ENCODE measurements at places on chromosomes 4 and X. TPM values are rescaled to one million over a fixed set of nuclear protein-coding genes. Genes with fewer than 3 reads are reported as not detected.
A peak's percentile ranks its signal among the peaks of the same experiment; 100 is the strongest.

GRCh38 chr4:140790171-140790570 lies 34.0 kb upstream of the TBC1D9 start:
- DNase-seq, result no peak

DNA sequence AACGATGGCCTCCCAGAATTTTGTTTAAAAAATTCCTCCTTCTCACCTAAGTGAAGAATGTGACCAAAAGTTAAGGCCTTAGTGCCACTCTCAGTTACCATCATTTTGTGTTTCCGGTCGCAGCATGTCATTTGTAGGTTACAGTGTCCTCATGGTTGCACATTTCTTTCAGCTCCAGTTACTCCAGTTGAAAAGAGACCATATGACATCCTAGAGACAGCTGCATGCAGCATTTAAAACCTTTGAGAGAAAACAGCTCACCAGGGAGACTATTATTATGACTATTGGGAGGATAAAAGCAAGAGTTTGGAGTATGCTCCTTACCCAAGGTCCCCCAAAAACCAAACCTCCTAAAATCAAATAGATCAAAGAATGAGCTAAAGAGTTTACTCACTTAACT lies 45.8 kb downstream of the MGARP start:
- DNase-seq, result no peak

DNA sequence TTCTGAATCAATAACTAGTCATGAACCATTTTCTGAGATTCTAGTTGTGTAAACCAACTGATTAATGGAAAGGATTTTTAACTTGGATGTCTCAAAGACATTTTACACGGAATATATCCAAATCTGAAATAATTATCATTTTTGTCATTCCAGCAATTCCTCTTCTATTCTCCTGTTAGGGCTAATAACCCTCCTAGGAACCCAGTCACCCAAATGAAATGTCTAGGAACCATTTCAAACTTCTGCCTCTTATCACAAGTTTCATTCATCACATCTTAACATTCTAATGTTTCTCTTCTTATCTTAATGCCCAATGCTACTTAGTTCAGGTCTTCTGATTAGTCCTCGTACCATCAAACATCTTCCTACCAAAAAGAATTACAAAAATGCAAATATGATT lies 639.8 kb downstream of the DMD start:
- no peak for DNase-seq

DNA sequence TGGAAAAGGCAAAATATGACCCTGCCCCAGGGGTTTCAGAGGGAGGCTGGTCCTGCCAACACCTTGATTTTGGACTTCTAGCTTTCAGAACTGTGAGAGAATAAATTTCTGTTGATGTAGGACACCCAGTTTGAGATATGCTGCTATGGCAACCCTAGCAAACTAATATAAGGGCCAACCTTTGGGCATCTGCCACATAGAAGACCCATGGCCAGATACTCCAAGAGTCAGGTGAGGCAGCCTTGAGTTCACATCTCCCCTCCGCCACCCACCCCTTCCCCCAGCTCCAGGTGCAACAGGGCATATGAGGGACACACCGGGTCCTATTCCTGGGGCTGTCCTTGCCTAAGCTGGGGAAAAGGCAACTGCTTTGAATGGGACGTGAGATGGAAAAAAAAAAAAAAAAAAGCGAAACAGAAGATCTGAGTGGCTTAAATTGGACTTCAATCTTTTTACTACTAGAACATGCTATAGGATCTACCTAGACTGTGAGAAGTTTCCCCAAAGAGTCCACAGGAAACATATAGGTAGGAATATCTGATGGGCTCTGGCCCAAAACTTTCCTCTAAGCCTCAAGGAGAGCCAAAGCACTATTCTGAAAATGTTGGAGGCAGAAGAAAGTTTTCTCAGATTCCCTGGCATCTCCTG lies 56.5 kb upstream of the PROM1 start:
- DNase-seq, result no peak

GRCh38 chr4:73213916-73214653 lies 44.5 kb downstream of the ANKRD17 start:
- DNase-seq, result peak; percentile 39

GRCh38 chrX:85698921-85699320 lies 319.5 kb upstream of the POF1B start:
- no peak for DNase-seq

DNA sequence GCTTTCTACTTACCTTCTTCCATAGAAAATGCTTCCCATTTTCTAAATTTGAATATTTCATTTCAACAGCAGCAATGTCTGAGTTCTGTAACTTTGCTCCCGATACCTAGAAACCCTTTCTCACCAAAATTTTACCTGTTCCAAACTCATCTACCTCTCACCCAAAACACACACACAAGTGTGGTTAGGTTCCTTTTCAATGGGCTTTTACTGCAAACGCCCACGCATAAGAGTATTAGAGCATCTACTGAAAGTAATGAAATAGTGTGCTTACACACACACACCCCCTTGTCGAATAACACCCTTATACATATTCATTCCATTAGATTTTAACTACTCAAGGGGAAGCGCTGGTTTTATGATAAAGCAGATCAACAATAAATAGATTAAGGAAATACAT lies 610.3 kb upstream of the AADAT start:
- no peak for DNase-seq

DNA sequence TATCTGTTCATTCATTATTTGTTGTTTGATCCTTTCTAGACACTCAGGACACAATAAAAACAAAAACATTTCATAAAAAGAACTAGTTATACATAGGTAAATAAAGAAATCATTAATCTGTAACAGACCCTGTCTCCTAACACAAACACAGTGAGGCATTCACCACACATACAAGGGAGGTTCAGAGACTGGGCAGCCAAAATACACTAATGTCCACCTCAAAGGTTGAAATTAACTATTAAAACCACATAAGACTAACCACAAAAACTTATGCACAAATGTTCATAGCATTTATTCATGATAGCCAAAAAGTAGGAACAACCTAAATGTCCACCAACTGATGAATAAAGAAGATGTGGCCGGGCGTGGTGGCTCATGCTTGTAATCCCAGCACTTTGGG lies 7.8 kb downstream of the PAPSS1 start:
- no peak for DNase-seq

DNA sequence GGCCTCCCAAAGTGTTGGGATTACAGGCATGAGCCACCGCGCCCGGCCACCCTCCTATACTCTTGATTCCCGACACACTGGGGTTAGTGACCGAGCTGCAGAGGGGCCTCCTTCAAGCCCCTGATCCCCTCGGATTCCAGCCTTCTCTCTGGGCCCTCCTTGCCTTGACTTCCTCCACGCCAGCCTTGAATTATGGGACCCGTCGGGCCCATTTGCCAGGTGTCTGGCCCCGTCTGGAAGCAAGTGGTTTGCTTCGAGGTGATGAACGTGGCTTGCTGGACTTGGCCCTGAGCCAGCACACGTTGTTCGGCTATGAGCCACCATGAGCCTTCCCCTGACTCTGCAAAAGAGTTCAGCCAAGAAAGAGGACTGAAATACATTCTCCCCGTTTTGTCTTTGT lies 37.4 kb upstream of the GRPEL1 start:
- DNase-seq, result peak; percentile 12

GRCh38 chr4:114012749-114013148 lies 33.3 kb upstream of the ARSJ start:
- DNase-seq, result no peak

DNA sequence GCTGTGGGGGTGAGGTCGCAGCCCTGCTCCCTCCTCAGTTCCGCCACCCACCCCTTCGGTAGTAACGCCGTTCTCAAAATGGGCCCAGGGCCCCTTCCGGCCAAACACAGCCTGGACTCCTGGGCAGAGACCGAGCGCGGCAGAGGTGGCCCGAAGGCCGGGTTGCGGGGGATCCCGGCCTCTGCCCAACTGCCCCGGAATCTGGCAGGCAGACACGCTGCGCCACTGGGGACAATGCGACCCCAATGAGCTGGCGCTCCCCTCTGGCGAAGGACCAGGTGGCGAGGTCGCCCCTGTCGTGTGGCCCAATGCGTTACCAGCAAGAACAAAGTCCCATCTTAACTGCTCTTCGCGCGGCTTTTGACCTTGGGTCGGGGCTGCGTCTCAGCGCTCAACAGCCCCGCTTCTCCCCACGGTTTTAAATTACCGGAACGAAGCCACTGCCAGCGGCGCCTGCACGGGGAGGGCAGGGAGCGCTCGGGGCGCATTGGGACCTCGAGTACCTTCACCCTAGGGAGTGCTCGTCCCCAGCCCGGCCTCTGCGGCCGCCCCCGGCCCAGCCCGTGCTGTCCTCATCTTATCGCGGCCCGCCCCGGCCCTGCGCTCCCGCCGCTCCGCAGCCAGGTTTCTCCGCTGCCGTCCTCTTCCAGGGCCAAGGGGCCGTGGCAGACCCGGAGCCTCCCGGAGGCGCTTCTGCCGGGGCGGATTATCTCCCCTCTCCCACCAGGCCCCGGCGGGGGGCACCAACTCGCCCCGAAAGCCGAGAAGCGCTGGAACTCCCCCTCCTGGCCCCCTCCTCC lies 22.2 kb upstream of the HMX1 start:
- DNase-seq, result no peak

VBP1 gene
- total RNA-seq, result 69.0 TPM

ARHGEF9 gene
- total RNA-seq, result 7.4 TPM

RAB41 gene
- not detected for total RNA-seq

SUPT20HL2 gene
- total RNA-seq, result not detected

TFE3 gene
- total RNA-seq, result 8.7 TPM

SLC34A2 gene
- 1.8 TPM for total RNA-seq

F9 gene
- not detected for total RNA-seq

RIPPLY1 gene
- total RNA-seq, result 0.13 TPM

All from bronchial epithelial cell (primary cell).